ENCODE measurements at places on chromosomes 11 and 22.
A peak's percentile ranks its signal among the peaks of the same experiment; 100 is the strongest.

GRCh38 chr11:116409238-116409637 is 363.5 kb downstream of the BUD13 start:
- DNase-seq, result no peak

DNA sequence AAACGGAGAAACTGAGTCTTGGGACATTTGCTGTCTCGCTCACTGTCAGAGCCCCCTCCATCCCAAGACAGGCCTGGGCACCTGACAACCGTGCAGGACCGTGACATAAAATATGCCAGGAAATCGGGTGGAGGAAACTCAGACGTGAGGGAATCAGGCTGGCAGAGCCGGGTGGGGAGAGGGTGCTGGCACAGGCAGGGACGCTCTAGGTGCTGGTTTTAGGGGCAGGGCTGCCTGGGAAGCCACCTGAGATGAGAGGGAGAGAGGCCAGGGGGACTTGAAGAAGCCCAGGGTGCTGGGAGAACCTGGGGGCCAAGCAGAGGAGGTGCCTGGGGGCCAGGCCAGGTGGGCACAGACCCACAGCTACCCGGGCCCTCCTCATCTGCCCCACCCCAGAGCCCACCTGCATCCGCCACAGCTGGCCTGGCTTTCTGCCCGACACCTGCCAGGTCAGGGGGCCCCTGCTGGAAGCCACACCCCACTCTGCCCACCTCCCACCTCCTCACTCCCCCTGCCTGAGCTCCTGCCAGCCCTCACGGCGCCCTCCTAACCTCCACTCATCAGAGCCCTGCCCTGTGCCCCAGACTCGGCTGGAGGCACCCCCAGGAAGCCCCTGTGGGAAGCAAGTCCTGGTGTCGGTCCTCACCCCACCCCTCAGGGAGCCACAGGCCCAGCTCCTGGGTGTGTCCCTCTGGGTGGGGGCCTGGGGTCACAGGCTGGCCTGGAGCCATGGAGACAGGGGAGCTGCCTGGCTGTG is 27.3 kb upstream of the MUC5AC start:
- DNase-seq, result no peak

GRCh38 chr11:32081129-32081641 is 9.7 kb upstream of the RCN1 start:
- DNase-seq, result peak; percentile 5

DNA sequence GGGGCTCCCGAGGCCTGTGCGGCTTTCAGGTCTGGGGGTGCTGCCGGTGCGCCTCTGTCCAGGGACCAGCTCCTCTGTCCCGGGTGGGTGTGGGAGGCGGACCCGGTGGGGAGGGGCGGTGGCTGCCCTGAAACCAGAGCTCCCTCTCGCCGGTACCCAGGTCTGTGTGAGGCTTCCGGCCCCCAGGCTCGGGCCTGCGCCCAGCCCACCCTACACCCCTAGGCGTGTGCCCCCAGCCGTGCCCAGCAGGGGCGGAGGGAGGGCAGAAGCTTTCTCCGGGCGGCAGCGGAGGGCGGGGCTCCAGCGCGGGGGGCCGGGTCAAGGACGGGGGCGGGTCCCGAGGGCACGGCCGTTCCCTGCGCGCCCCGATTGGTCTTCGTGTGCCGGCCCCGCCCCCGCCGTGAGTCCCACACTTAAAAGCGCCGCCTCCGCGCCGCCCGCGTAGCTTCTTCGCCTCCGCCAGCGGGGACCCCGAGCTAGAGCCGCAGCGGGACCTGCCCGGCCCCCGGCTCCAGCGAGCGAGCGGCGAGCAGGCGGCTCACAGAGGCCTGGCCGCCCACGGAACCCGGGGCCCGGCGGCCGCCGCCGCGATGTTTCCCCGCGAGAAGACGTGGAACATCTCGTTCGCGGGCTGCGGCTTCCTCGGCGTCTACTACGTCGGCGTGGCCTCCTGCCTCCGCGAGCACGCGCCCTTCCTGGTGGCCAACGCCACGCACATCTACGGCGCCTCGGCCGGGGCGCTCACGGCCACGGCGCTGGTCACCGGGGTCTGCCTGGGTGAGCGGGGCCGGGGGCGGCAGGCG is 616 bp downstream of the PNPLA2 start:
- peak; percentile 85 for DNase-seq

GRCh38 chr11:40246983-40247382 is 1212.5 kb downstream of the LRRC4C start:
- DNase-seq, result no peak

- no peak for DNase-seq
Measured at GRCh38 chr11:37298173-37298572, 700.1 kb upstream of the RAG2 start.

- DNase-seq, result peak; percentile 23
Measured at GRCh38 chr22:23673826-23674690, 16.8 kb upstream of the RGL4 start.

DNA sequence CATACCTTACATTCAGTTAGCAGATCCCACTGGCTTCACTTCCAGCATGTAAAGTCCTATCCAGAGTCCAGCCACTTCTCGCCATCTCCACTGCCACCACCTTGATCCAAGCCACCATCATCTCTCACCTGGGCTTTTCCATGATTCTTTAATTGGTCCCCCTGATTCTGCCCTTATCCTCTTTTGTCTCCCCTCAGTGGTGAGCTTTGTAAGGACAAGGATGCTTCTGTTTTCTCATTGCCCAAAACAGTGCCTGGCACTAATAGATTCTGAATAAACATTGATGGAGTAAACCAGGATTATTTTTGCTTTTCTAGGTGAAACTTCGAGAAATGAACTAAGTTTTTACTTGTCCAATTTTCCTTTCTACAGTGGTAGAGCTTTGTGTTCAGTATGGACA is 4.4 kb downstream of the POLA2 start:
- peak; percentile 38 for DNase-seq
